Activated CD8-positive, alpha-beta T cell treated with anti-CD3 and anti-CD28 coated beads, Interleukin-2, amount 10 ng/mL, durations not matched to agents 7 days and 5 days (primary cell): ENCODE measurements at places on chromosomes 7 and 10.

DNA sequence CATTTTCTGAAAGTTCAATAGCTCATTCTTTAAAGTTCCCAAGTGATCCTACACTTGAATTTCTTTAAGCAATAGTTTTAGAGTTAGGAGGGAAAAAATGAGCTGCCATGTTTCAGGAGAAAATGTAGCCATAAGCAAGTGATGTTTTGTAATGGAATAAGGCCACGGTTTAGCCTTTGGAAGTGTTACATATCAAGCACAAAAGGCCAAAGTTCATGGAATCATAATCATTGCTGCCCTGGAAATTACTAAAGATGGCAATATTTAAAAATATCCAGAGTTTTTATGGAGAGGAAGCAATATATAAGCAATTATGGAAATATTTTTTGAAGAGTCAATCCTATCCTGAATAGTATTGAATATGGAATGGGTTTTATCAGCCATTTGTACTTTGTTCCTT is 68.4 kb downstream of the ETV1 start:
- DNase-seq = no peak

DNA sequence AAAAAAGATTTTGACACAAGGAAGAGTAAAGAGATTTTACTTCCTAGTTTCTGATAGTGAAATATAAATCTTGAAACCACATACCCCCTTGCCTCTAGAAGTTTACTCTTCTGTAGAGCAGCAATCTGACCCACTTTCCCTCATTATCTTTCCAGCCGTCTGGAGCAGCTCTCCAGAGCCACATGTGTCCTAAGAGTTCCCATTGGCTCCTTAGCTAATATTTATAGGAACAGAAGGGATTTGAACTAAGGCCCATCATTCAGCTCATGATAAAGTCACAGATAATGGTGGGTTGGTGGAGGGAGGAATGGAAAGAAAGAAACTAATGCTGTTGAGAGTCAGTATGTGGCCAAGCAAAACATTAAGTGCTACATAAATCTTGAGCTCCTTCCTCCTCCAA is 121.8 kb downstream of the INHBA start:
- no peak for DNase-seq

DNA sequence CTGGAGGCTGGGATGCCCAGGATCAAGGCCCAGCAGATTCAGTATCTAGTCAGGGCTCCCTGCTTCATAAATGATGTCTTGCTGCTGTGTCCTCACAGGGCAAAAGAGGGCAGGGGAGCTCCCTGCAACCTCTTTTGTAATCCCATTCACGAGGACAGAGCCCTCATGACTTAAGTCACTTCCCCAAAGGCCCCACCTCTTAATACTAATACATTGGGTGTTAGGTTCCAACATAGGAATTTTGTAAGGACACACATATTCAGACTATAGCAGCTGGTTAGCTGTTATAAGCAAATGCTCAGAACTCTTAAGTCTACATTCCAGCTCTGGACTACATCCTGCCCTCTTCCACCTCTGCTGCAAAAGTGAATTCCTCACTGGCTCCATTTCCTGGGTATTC is 63.0 kb downstream of the VOPP1 start:
- DNase-seq = no peak

GRCh38 chr7:82616059-82616728 is 172.6 kb upstream of the CACNA2D1 start:
- DNase-seq = no peak

- no peak for DNase-seq
Observed at GRCh38 chr10:10432296-10433035, 585.2 kb upstream of the CELF2 start.

DNA sequence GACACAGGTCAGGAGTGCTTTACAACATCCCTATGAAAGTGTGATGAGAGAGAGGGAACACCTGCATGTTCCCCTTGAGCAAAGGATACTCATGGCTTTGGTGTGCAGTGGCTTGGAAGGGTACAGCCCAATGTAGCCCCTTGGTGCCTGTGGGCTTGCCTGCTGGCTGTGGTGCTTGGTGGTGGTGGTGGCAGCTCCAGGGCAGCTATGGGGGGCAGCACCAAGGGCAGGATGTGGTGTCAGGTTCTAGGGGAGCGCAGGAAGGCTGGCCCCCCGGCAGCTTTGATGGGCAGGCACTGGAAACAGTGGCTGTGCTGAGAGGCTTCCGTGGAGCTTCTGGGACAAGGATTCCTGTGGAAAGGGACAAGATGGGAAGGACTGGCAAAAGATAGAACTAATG is 464.0 kb upstream of the ZMIZ1 start:
- no peak for DNase-seq

GRCh38 chr10:22611425-22612115 is 102.8 kb downstream of the PIP4K2A start:
- DNase-seq = peak; percentile 88

DNA sequence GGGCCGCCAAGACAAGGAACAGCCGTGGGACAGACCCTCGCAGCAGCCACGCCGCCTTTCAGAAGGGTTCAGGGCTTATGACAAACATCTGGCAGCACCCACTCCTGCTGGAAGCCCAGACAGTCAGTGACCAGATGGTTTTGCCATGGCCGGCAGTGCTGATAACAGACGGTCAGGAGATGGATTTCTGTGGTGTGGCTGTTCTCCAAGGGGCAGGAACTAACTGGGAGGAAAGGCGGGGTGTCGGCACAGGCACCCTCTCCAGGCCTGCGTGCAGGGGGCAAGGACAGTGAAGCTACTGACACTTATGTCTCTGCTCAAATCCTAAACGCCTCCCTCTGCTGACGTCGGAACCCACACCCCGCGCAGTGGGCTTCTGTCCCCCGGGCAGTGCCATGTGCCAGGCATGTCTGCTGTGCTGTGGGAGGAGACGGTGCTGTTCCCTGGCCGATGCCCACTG is 416.1 kb downstream of the DNAJB6 start:
- no peak for DNase-seq

GRCh38 chr10:26689399-26689798 is 8.1 kb upstream of the PDSS1 start:
- no peak for DNase-seq

GRCh38 chr7:2735744-2736143 is 47.7 kb downstream of the AMZ1 start:
- no peak for DNase-seq

DNA sequence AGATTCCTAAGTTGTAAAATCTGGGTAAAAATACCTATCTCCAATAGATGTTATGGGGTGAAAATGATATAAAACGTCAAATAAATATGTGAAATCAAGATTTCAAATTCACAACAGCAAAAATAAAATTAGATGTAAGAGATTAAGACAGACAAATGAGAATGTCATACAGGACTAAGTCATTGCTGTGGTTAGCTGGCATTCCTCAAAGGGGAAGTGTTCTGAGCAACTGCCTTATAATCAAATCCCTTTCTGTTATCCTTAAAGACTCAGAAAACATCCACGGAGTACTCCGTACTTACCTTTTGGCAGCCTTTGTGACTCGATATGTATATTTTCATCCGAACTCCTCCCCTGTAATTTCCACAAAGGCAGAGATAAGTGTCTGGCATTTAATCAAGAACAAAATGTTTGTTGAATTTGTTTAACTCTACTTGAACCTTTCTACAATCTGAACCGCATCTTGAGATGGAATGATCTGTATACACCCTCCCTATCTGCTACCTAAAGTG is 559.6 kb downstream of the GATA3 start:
- DNase-seq = no peak

- no peak for DNase-seq
Observed at GRCh38 chr10:72263613-72264241, 10.0 kb upstream of the DDIT4 start.

- DNase-seq = no peak
Observed at GRCh38 chr10:70274643-70275042, 9.2 kb downstream of the NPFFR1 start.

DNA sequence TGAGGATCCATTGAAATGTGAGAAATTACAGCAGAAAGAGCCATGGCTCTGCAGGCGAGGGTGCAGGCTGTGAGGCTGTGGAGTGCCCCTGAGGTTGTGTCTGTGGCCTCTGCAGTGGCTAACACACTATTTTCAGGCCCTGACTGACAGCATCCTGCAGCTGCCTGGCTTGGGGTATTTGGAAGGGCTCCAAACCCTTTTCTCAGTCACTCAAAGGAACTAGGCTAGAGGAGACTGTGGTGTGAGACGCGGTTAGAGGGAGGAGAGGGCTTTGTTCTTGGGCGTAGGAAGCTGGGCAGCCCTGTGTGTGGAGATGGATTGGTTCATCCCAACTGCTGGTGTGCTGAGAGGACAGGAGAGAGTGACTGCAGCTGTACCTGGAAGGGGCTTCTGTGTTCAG is 134.9 kb downstream of the RAMP3 start:
- no peak for DNase-seq

- peak; percentile 84 for DNase-seq
Observed at GRCh38 chr10:6918305-6918704, 338.2 kb upstream of the PRKCQ start.
